Activated T-cell treated with anti-CD3 and anti-CD28 coated beads, Interleukin-2, amount 50 U/mL, for 48 hours (primary cell): ENCODE measurements at places on chromosomes 3 and 15.
A peak's percentile ranks its signal among the peaks of the same experiment; 100 is the strongest.

GRCh38 chr3:31462050-31462569 lies 70.6 kb upstream of the STT3B start:
- DNase-seq: peak; percentile 37

GRCh38 chr3:184234224-184234623 lies 4.8 kb downstream of the VWA5B2 start:
- DNase-seq: no peak

DNA sequence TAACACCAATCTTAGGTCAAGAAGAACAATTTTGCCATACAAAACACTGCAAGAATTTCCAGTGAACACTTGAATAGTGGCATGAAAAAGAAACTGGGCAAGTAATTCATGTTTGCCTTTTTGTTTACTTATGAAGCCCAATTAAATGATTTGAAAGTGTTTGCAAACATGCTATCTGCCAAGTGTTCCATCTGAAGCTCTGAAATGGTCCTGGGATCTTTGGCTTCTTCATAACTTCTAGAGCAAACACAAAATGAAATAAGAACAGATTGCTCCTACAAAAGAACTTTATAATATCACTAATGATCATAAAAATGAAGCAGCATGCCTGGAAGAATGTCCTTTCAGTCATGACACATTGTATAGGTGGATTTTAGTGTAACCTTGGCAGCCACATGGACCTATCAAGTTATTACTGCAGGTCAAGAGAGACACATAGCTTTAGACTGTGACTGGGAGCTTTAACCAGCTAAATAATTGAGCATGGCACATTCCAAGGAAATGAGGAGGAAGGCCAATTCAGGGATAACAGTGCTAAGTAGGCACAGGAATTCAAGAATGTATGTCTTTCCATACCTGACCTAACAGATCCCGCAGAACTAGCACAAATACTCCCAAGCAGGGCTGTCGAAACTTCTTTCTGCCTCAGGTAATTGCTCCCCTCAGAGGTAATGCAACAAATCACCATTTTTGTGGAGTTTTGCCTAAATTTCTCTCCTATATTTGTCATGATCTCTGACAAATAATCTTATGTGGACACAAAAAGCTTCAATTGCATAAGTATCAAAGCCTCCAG lies 144.6 kb downstream of the DUT start:
- DNase-seq: no peak

- no peak for DNase-seq
These were observed 42.4 kb upstream of the KY start for GRCh38 chr3:134693226-134693625.

GRCh38 chr3:141415953-141416352 lies 47.6 kb downstream of the ZBTB38 start:
- DNase-seq: no peak

GRCh38 chr3:45929042-45929679 lies 14.1 kb upstream of the CXCR6 start:
- peak; percentile 83 for DNase-seq

DNA sequence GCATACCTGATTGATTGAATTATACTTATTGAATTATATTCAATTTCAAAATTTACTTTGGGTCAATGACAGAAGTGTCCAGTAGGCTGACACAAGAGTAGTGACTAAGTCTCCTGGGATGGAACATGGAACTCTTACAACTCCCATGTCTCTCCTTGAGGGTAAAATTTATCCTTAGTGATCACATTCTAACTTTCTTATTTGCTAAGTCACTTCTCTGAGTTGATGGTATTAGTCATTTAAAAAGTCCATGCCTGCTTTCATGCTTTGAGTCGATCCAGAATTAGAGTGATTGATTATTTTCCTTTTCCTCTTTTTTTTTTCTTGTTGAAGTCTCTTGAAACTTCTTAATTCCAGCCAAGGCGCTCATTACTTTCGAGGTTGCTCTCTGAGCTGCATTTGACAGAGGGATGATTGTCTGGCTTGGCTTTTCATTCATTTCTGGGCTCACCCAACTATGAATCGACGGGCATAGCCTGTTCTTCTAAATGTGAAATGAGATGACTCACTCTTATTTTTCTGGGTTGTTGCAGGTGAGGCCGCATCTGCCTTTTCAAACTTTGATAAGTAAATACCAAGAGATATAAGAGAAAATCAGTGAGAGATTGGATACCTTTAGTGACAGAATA lies 34.9 kb downstream of the LRRC3B start:
- no peak for DNase-seq

- DNase-seq: peak; percentile 24
These were observed 1.1 kb upstream of the PPARG start for GRCh38 chr3:12287727-12288181.

DNA sequence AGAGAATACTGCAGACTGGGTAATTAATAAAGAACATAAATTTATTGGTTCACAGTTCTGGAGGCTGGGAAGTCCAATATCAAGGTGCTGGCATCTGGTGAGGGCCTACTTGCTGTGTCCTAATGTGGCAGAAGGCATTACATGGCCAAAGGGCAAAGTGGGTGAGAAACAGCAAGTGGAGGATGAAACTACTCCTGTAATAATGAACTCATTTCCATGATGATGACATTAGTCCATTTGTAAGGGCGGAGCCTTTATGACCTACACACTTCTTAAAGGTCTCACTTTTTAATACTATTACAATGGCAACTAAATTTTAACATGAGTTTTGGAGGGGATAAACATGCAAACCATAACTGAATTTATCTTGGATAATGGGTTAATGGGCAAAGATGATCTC lies 139.6 kb upstream of the SGO1 start:
- DNase-seq: no peak
